ENCODE measurements at places on chromosomes 1 and 21.

GRCh38 chr1:37317870-37318467, 156.4 kb upstream of the ZC3H12A start:
- DNase-seq = no peak

DNA sequence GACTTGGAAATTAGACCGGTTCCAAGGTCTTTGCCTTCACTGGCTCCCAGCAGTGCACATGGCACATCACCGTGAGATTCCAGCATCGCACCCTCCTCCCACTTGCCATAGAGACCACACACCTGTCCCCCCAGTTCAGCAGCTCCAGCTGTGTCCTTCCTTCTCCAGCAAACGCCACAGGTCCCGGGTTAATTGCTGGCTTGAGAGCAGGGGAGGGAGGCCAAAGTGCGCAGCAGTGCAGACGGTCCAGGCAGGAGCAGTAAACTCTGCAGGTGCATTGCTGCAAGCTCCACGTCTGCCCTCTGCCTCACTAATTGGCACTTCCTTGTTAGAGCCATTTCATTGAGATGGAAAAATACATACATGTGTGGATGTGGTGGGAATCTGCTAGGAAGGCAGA, 65.3 kb downstream of the KLHDC7A start:
- DNase-seq = no peak

DNA sequence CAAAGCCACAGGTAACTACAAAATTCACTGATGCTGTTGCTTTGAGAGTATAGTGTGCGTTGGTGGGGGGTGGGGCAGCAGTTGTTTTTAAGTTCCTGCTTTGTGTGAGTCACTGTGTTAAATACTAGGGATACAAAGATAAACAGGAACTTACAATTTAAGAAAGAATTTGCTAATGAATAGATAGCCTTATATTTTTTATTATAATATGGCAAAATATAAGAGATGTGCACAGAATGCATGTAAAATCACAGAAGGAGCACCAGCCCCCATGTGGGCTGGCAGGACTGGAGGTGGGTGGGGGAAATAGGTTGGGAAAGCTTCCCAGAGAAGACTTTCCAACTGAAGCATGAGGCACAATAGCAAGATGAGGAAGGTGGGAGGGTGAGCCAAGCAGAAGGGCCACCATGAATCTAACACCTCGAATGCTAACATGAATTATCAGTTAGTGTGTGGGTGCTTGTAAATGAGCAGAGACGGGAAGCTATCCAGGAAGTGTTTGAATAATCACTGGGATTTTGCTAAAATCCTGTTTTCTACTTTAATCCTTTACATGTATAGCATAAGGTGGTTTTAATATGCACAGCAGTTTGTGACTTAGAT, 57.0 kb upstream of the RAVER2 start:
- DNase-seq = no peak

GRCh38 chr1:175417316-175417715, 224.7 kb upstream of the KIAA0040 start:
- DNase-seq = no peak

DNA sequence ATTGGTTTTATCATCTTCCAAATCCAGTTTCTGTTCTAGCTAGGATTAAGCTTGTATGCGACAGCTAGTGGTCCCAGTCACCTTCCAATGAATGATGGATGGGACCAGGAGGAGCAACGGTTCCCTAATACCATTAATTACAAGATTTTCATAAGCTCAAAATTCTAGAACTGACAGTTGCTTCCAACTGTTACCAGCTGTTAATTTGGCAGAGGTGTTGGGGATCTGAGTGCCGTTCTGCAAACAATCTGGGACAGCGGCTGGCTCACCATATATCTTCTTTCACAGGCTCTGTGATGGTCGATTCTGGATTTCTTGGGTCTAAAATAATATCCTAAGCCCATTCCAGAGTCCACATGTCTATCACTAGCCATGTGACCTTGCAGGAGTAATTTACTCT, 34.5 kb upstream of the RALGPS2 start:
- no peak for DNase-seq

GRCh38 chr1:226889616-226890330, 19.4 kb downstream of the PSEN2 start:
- DNase-seq = no peak

DNA sequence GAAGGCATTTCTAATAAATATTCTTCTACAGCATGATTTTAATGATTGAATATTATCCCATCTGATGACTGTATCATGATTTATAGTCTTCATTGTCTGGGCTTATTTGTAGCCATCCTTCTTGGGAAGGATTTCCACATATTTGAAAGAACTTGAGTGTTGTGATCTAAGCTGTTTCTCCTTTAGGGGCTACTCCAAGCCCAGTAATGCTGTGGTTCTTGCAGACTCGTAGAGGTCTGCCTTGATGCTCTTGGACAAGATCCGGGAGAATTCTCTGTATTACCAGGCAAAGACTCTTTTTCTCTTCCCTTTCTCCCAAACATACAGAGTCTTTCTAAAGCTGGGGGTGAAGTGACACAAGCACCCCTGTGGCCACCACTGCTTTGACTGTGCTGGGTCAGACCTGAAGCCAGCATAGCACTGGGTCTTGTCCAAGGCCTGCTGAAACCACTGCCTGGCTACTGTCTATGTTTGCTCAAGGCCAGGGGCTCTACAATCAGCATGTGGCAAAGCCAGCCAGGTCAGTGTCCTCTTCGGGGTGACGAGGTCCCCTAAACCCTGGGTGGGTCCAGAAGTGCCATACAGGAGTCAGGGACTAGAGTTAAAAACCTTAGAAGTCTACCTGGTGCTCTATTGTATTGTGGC, 107.4 kb downstream of the GIPC2 start:
- DNase-seq = no peak

DNA sequence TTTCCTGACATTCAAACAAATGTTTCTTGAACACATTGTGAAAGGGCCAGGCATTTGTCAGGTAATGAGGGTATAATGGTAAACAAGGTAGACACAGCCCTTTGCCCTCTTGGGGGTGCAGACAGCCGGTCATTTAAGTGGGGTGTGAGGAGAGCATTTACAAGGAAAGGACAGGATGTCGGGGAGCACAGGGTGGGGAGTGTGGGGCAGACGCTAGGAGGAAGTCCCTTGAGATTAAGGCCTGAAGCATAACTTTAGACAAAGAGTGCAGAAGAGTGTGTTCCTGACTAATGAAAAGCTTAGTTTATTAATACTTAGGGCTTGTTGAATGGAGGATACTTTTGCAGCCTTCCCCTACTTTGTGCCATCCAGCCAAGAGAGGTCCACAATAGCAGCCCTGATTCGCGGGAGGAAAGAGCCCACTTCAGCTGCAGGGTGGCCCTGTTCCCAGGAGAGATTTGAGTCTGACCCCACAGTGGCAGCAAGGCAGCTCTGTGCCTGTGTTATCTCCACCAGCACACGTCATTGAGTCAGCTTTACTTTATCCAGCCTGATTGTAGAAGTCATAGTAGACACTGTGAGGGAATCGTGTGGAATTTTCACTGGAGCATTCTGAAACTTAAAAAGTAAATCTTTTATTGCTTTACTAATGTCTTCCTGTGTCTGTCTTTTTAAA, 35.1 kb downstream of the MPZL1 start:
- no peak for DNase-seq

- DNase-seq = no peak
These were observed 28.3 kb downstream of the RAB3GAP2 start for GRCh38 chr1:220243947-220244346.

DNA sequence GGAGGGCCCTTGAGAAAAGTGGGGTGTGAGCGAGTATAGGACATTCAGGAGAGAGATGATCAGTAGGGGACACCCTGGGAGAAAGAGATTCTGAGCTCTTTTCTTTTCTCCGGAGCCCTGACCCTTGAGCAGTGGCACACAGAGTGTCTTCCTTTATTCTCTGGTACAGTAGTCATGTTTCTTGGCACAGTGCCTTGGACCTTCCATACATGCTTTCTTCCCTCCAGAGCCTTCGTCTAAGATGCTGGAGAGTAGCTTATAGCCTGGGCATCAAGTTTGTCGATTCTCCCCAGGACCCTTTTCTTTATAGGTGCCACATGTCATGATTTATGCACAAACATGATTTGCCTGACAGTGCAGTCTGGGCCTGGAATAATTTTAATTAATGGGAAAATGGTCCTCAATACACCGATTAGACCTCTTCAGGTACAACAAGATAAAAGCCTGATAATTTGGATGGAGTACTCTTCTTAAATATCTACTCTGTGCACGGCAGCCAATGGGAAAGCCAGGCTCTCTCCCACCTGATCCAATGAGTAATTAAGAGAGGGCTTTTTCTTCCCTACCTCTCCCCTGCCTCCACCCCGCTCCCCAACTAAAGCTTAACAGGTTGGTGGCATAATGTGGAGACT, at the start of gene TBX19:
TBX19 (plus strand) TSS at position 582 of the 632 bp plus-strand sequence. CDS start 214 bp downstream, outside the sequence.
- DNase-seq = no peak

DNA sequence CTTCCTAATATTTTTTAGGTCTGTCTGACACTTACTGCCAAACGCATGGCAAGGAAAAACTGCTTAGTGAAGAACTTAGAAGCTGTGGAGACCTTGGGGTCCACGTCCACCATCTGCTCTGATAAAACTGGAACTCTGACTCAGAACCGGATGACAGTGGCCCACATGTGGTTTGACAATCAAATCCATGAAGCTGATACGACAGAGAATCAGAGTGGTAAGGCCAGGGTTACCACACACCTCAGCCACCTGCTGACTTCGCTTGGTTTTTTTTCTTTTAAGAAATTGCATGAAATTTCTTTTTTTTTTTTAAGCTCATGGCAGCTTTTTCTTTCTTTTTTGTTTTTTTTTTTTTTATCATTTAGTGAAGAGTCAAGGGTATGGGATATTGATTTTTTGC, 17.2 kb downstream of the ATP1A1 start:
- DNase-seq = peak; percentile 62

DNA sequence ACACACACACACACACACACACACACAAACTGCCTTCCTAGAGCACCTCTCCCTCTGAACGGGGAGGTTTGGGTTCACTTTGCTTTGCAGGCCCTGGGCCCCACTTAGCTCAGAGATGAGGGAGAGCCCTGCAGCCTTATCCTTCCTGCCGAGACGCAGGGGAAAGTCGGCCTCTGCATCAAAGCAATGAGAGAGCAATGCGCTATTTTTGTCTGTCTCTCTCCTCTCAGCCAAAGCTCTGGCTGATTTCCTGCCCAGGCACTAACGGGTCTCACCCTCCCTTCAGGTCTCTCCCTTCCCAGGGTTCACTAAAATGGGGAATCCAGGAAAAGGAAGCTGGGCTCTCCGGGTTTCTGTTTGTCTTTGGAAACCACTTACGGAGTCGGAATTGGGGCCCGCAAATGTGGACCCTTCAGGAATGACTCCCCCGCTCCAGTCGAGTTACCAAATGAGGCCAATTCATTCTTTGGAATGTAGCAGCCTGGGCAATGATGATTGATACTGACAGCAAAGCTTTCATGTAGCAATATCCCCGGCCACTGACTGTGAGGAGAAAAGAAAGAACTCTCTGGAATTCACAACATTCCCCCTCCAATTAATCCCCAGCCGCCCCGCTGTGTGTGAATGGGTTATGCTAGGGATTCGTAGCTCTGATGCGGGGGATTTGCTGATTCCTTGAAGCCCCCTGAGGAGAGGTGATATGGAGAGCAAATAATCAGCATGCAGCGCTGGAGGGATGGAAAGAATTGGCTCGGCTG, 61.5 kb upstream of the WLS start:
- no peak for DNase-seq

DNA sequence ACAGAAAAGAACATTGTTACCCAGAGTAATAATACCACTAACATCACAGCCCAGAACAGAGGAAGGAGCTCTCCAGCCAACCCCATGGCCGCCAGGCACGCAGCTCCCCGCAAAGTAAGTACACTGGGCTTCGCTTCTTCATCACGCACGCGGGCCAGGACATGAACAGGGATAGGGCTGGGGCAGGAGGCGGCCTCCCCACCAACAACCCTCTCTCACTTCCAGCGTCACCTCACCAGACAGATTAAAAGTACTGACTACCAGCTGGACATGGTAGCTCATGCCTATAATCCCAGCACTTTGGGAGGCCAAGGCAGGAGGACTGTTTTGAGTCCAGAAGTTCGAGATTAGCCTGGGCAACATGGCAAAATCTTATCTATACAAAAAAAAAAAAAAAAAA, 78.3 kb downstream of the NPHP4 start:
- DNase-seq = no peak

DNA sequence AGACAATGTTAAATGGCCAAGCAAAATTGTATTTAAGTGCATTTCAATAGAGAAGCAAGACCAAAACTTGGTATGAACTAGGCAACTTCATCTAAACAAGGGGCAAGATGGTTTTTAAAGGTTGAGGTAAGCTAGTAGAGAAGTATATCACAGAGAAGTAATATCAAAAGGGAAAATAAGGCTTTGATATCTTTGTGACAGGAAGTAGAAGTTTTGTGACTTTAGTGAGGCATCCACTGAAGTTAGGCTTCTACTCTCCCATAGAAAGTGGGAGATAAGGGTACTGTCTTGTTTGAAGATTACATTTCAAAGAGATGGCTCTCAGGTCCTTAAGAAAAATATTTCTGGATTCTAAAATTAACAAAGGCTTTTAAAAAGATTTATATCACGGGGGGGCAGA, 8.9 kb downstream of the OR10T2 start:
- no peak for DNase-seq

- DNase-seq = no peak
These were observed 28.2 kb downstream of the BATF3 start for GRCh38 chr1:212671342-212672031.

DNA sequence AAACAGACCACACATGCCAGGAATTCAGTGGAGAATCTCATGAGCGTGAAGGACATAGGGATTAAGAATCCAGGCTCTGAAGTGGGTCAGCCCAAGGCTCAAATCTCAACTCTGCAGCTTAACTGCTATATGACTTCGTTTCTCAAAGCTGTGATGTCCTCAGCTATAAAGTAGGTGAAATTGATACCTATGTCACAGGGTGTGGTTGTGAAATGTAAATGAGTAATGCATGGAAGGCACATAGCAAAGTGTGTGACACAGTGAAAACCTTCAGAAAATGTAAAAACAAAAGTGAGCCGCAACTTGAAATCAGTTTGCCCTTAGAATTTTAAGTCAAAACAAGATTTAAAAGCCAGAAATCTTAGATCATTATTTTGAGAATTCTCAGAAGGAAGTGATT, 145.7 kb upstream of the PRMT6 start:
- no peak for DNase-seq

- DNase-seq = peak; percentile 41
These were observed 3.9 kb downstream of the JAK1 start for GRCh38 chr1:64962441-64962840.

DNA sequence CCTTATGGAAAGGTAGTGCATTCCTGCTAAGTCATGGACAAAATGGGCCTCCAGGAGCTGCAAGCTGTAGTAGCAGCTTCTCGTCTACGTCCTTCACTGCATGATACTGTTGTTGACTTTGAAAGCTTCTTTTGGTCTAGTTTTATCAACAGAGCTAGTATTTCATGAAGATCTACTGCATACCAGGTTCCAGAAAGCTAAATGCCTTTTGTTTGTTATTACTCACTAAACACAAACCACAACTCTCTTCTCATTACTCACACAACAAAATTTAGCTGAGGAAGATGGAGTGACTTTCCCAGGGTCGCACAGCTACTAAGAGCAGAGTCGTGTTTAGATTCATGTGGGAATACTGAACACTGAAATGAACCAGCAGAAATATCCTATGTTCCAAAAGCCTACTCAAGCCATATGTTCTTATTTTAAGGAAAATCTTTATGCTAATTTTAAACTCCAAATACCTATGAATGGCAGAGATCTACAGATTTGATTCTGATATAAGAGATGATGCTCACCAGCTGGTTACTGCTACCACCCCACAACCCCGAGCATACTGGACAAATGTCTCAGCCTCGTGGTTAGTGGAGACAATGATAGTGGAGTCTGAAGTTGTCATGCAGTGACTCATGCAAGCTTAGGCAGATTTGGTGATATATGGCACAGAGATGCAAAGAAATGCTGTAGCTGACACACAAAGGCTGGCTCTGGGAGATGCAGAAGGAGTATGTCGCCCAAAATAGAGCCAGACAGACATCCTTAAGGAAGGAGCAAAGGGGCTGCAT, 20.6 kb downstream of the PGBD2 start:
- DNase-seq = no peak
